ENCODE measurements at places on chromosomes 16 and 17.
A peak's percentile ranks its signal among the peaks of the same experiment; 100 is the strongest.

GRCh38 chr17:40632216-40632615, 15.4 kb downstream of the SMARCE1 start:
- no peak for DNase-seq

DNA sequence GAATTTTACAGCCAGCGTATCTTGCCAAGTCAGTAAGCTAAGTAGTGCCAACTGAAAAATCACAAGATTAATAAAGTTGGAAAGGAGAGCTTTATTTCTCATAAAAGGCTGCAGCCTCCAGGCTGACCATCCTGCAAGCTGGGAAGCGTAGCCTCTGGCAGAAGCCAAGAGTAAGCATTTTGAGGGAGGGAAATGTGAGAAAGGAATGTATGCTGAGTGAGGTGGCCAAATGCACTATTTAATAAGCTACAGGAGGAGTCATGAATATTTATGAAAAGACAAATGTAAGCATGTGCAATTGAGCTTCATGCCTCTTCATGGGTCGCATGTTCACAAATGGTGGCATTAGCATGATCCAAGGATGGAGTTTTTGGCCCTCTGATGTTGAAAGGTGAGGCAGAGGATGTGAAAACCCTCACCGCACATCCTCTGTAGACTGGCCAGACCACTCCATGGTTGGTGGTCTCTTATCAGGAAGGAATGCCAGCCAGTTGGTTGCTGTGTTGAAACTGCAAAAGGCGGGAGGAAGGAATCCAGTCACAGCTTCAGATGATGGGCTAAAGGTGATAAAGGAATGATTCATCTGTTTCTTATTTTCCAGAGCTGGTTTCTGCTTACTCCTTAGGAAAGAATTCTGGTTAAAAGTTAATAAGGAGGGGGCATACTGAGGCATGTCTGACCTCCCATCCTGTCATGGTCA, 9.2 kb downstream of the KRT33B start:
- DNase-seq, result no peak

DNA sequence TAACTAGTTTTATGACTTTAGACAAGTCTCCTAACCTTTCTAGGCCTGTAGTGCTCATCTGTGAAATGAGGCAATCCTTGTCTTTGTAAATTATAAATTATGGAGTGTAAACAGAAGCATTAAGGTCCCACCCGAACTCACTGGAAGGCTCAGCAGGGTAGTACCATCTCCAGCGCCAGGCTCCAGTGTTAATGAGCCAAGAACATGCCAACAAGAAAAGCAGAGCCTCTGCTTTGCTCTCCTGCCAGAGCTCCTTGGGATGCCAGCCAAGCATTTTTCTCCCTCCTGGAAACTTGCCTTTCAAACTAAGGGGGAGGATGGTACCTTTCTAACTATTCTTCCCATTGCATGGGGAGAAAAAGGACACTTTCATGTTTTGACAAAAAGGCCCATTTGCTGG, 14.9 kb downstream of the LIMD2 start:
- no peak for DNase-seq

DNA sequence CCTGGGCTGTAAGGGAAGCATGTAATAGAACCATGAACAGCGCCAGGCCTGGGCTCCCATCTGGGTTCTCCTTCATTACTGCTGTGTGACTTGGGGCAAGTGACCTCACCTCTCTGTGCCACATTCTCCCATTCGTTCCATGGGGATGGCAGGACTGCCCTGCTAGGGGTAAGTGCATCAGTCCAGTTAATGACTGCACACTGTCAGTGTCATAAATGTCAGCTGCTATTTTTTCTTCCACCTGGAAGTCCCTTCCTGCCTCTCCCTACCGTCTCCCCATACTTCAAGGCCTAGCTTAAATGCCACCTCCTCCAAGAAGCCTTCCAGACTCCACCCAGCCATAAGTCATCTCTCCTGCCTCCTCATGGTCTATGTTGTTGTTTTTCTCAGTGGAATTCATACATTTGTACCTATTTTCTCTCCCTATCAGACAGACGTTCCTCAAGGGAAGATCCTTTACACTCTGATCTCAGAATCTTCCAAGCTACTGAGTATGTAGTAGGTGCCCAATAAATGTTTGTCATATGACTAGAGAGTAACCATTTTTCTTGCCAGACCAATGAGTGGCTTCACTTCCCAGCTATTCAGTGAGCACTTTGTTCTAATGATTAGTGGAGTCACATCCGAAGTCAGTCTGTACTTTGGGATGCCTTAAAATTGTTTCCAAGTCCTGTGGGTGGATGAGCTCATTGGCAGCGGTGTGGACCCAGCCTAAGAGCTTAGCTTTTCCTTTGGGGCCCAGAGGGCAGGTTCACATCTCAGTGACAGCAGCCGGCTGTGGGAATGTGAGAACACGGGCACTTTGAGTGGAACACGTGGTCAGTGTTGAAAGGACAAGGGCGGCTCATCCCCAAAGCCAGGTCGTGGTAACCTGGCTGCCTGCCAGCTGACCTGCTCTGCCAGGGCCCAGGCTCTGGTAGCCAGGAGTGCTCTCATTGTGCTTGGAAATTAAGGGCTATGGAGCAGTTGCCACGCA, 147.5 kb upstream of the GSE1 start:
- no peak for DNase-seq

DNA sequence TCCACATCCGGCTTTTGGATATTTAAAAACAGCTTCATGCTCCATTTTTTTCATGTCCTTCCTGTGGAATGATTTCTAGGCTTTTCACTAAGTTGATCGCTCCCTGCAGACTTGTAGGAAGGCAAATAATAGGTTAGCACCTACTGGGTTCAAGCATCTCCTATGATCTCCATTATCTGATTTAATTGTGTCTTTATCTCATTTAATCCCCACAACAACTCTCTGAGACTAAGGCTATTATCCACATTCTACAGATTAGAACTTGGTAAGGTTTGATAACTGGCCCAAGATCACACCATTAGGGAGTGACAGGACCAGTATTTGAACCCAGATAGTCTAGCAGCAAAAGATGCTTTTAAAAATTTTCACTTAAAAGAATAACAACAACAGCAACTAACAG, 46.2 kb upstream of the HOXB9 start:
- no peak for DNase-seq

DNA sequence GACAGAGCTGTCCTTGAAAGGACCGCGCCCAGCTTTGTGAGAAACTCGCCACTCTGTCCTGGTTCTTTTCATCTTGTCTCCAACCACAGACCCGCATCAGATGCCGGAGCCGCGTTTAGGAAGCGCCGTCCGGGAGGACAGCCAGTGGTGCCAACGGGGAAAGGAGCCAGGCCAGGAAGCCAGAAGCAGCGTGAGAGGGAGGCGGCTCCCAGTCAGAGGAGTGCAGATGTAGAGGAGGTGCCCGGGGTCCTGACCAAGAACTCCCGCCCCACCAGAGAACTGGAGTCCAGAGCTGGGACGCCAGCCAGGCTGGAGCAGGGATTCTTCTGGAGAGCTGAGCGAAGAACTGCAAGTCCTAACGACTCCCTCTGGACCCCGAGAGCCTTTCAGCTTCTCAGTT, 49.3 kb upstream of the TNRC6C start:
- no peak for DNase-seq

DNA sequence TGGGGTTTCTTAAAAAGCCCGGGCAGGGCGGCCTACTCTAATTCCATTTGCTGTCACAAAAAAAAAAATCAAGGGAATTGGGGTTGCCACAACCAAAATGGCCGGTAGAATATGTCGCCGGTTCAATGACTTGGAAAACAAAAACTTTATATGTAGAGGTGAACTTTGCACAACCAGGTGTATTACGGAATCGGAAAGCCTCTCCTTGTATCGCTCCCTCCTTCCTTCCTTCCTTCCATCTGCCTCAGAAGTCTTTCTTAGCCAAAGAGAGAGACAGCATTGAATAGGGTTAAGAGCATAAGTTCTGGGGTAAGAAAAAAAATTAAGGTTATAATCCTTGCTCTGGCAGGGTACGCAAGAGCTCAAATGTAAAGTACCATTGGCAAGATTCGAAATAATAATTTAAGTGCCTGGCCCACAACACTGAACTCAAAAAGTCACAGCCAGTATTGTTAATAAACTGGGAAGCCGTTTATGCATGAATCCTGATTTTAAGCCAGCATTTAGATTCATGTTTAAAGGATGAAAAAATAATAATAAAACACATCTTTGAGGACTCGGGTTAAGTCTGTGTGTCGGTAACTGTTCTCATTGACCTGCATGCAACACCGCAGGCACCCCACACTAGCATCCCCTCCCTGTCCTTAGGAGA, 522 bp upstream of the GLG1 start:
- no peak for DNase-seq

GRCh38 chr17:60163108-60163784, 13.5 kb downstream of the CA4 start:
- no peak for DNase-seq

DNA sequence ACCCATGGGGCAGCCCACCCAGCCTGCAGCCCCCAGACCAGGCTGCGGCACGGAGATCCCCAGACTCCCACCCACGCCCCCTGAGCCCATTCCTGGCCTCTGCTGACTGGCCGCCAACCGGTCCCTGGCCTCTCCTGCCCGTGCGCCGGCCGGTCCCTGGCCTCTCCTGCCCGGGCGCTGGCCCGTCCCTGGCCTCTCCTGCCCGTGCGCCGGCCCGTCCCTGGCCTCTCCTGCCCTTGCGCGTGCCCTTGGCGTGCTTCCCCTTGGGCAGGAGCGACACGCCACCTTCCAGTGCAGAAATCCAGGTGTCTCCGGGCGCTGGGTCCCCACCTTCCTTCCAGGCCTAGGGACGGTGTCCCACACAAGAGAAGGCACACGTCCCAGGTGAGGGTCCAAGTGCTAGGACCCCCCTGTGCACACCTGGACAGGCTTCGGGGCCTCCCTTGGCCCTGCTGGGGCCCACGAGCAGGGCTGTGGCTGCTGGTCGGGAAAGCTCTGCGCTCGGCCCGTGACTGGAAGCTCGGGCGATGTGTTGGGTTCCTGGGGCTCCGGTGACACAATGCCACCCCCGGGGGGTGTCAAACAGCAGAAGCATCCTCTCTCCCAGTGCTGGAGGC, 21.4 kb upstream of the CACNA1H start:
- no peak for DNase-seq

GRCh38 chr16:49558451-49558850, 184.8 kb downstream of the C16orf78 start:
- no peak for DNase-seq

GRCh38 chr16:88634994-88635670, 3.2 kb upstream of the IL17C start:
- no peak for DNase-seq

DNA sequence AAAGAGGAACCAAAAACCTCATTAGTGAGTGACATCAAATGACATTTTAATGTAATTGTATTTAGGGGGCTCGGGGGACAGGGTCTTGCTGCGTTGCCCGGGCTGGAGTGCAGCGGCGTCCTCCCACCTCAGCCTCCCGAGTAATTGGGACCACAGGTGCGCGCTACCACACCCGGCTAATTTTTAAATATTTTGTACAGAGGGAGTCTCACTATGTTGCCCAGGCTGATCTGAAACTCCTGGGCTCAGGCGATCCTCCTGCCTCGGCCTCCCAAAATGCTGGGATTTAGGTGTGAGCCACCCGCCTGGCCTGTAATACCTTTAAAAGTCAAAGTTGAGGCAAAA, 581 bp downstream of the SNRNP25 start:
- no peak for DNase-seq

- DNase-seq, result no peak
Measured at GRCh38 chr17:66337866-66338485, 35.6 kb downstream of the PRKCA start.

DNA sequence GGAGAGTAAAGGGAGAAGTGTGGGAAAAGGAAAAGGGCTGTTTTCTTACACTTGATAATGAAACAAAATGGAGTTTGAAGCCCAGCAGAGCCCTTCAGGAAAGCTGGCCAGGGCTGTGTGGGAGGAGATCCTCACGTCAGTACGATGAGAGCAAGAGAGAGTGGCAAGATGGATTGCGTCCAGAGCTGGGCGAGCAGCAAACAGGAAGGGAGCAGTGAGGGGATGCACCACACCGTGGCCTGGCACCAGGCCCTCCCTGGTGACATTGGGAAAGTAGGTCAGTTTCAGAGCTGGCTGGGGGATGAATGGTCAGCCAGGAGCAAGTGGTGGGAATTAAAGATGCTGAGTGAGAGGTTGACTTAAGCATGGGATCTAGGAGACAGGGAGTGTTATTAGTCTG, 273.6 kb downstream of the GRIN2A start:
- DNase-seq, result no peak

DNA sequence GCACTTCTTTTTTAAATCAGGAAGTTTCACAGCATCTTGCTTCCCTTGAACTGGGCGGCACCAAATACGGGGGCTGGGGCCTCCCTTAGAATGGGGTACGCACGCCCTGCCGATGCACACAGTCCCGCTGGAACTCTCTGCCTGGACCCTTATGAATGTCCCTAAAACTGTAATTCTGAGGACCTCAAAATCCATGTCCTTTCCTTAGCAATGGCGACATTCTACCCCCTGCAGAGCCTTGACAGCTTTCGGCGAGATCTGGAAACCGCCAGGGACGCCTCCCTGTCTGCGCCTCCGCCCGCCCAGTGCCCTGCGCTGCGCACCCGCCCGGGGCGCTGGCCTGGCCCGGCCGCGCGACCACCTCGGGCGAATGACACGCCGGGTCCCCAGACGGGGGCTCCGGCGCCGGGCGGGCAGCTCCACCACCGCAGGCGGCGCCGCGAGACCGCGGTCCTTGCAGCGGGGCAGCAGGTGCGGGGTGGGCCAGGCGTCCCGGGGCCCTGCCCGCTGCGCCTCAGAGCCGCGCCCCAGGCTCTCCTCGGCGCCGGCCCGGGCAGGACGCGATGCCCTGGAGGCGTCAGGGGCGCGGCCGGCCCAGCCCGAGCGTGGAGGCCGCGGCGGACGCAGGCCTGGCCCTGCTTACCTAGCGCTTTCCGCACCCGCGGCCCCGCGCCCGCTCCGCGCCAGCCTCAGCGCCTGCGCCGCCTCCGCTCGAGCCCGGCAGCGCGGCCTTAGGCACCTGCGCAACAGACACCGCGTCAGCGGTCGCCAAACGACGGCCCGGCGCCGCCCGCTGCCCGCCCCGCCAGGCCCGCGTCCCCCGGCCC, 548 bp downstream of the HAGH start:
- peak; percentile 88 for DNase-seq

DNA sequence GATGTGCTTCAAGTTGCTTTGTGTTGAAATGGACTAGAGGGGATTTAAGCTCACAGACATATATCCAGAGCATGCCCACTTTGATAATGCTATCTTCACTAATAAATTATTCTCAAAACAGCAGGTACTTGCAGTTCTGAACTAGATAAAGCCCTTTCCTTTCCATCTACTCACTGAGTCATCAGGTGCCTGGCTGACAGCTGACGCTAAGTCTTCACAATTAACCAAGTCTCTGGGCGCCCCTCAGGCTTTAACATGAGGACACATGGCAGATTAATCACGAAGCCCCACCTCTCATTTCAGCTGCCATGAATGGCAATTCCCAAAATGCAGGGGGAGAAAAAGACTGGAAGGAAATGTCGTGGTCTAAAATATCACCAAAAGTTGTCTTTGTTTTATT, 29.5 kb upstream of the CRISPLD2 start:
- DNase-seq, result no peak

DNA sequence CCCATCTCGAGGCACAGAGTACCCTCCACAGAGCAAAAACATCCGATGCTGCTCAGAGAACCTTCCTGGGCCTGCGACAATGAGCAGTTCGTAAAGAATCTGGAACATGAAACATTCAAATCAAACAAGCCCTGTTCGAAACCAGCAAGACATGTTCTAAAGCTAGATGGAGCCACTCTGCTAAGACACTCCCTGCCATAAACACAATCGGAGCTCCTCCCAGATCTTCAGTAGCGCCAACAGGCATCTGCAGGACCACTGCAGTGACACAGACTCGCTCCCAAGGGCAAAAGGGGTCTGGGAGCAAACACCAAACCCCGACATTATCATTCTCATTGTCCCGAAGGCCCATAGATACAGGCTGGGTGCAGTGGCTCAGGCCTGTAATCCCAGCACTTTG, 108.7 kb downstream of the ZFHX3 start:
- DNase-seq, result no peak

GRCh38 chr16:10937068-10937859, 5.0 kb downstream of the DEXI start:
- DNase-seq, result no peak
